ENCODE measurements at places on chromosomes 3 and 15. TPM values are rescaled to one million over a fixed set of nuclear protein-coding genes. Genes with fewer than 3 reads are reported as not detected.

DNA sequence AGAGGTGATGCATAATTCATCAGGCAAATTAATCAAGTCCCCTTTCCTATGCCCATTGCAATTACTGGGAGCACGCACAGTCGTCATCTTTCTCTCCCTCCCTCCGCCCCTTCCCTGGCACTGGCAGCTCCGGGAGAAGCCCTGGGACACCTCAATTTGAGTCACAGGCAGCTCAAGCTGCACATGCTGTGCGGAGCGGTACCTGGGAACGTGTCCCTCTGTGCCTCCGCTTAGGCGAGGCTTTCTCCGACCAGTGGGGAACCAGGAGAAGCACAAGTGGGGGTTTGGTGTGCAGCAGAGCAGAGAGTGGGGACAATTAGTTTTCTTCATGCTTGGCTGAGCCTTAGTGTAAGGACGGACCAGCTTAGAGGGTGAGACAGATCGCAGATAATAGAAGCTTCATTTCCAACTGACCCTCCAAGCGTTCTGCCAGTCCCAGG lies 88.3 kb downstream of the SOX14 start:
- H3K4me3 ChIP-seq: no peak overlapping the region
- no peak for DNase-seq
- no peaks in the 10 kb centered on the region for H3K36me3 ChIP-seq
- H3K4me1 ChIP-seq: no peaks in the 10 kb centered on the region
- no peak overlapping the region for H3K27ac ChIP-seq

DNA sequence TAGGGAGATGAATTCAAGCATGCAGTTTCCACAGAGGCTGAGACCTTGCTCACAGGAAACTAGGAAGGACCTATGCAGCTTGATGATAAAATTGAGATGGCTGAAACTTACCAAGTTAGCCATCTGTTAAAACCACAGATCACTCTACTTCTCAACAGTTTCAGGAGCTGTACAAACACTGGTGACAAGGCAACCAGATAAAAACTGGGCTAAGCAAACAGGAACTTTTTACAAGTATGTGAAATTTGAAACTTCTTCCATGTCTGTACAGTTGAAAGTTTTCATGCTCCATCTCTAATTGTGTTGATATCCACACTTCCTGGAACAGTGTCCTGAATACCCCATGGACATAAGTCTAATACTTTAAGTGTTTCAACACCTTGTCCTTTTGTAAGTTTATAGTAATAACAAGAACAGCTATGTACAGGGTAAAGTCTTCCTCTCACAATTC lies 78.2 kb downstream of the FAIM start:
- H3K4me3 ChIP-seq: no peak overlapping the region
- H3K36me3 ChIP-seq: peaks cover 16% of the 10 kb centered on the region
- H3K27me3 ChIP-seq: no peaks in the 10 kb centered on the region
- peaks cover 12% of the 10 kb centered on the region for H3K4me1 ChIP-seq

- H3K4me3 ChIP-seq: no peak overlapping the region
- peaks cover 2% of the 10 kb centered on the region for H3K27me3 ChIP-seq
- no peaks in the 10 kb centered on the region for H3K4me1 ChIP-seq
- no peak overlapping the region for H3K27ac ChIP-seq
- no peak for DNase-seq
These were observed 193.8 kb downstream of the ABHD5 start for GRCh38 chr3:43884581-43884980.

- peaks cover 44% of the 10 kb centered on the region for H3K27me3 ChIP-seq
- peaks cover 10% of the 10 kb centered on the region for H3K4me1 ChIP-seq
- H3K4me3 ChIP-seq: peak within 1 kb of the TSS; percentile 41
- no peaks in the 10 kb centered on the region for H3K36me3 ChIP-seq
- peak; percentile 9 for DNase-seq
These were observed at the start of gene CGNL1 for GRCh38 chr15:57375827-57376695. Gene CGNL1, plus strand, starts transcription at chr15:57376505. Its CDS starts 61,495 bp downstream, at chr15:57438000.

- H3K4me1 ChIP-seq: peaks cover 92% of the 10 kb centered on the region
- H3K27ac ChIP-seq: peak overlapping the region; percentile 94
These were observed 204.9 kb downstream of the TNIK start for GRCh38 chr3:171255236-171255806.

Gene MANF
- 124 TPM for total RNA-seq
